ENCODE measurements at places on chromosomes 2 and 18.
A peak's percentile ranks its signal among the peaks of the same experiment; 100 is the strongest.

GRCh38 chr2:215528555-215528954, 92.7 kb upstream of the FN1 start:
- no peak for DNase-seq

GRCh38 chr2:218780851-218781690, 876 bp upstream of the CYP27A1 start:
- no peak for DNase-seq

DNA sequence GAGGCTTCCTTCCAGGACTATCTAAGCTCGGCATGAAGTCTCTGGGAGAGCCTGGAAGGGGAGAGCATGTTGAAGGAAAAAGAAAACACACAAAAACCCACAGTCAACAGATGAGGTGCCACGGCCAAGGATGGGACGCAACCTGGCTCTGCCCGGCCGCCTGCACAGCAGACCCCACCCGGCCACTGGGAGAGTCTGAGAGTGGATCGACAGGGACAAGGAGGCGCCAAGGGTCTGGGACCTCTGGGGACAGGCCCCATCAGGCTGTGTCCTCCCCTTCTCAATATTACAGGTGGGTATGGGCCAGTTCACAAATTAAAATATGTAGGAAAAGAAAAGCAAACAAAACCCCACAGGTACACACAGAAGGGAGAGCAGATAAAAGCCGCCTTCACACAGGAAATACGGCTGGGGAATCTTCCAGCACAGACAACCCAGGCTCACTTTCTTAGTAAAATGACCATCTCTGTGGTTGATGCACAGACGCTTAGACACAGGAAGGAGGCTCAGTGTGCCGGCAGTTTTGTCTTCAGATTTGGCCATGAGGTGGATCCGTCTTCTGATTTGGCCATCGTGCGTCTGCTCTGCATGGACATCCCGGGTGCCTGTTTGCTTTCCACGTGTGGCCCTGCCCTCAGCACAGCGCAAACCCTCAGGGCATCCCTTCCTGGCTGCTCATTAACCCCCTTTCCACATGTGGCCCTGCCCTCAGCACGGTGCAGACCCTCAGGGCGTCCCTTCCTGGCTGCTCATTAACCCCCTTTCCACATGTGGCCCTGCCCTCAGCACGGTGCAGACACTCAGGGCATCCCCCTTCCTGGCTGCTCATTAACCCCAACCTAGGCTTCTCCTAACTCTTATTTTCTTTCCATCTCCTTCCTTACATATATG, 138.4 kb downstream of the EIPR1 start:
- no peak for DNase-seq

GRCh38 chr18:9211955-9212354, 75.4 kb downstream of the ANKRD12 start:
- no peak for DNase-seq

- DNase-seq: no peak
Measured at GRCh38 chr18:55152801-55153200, 193.5 kb upstream of the CCDC68 start.

DNA sequence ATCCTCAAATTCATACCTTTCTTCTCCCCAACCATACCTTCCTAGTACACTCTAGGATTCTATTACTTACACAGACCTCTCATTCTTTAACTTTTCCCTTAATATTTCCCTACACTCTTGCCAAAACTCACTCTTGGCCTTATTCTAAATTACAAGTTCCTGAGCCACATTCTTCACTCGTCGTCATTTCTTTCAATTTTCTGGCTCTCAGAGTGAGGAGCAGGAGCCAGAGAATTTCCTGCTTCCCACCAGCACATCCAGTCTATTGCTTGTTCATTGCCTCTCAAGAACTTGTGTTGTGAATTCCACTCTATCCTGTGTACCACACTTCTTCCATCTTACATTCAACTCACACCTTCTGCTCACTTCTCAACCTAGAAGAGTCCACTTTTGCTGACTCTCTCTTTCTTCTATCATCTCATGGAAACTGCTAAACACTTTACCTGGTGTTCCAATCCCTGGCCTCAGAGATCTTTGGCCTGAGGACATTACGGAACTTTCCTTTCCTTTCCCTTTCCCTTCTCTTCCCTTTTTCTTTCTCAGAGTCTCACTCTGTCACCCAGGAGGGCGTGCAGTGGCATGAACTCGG, 171.6 kb downstream of the PLCL1 start:
- no peak for DNase-seq

- no peak for DNase-seq
Measured at GRCh38 chr2:74374509-74375205, 5.5 kb downstream of the DCTN1 start.

GRCh38 chr18:43192408-43192807, 76.9 kb upstream of the RIT2 start:
- DNase-seq: no peak

- no peak for DNase-seq
Measured at GRCh38 chr2:217222309-217222910, 362.5 kb upstream of the TNP1 start.

DNA sequence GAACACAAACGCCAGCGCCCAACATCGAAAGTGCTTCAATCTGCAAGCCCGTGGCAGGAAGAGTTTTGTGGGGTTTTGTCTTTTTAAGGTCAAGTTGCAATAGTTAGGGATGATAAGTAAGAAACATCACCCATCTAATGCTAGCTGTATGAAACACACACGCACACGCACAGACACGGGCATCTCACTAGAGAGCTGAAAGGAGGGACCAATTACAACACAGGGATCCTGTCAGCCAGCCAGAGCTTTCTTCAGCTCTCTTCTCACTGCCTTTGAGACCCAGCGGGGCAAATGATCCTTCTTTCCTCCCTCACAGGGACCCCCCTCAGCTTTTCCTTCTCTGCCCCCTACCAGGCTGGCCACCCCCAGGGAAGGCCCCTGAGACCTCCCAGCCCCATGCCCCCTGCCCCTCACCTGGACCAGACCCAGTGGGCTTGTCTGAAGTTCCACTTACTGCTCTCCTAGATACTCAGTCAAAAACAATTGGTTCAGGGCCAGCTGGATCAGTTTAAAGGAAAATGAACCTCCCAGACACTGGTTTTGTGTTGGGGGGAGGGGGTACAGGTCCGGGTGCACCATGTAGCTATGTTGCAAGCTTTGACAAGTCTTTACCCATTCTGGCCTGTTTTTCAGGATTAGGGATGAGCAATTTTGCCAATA, 17.9 kb downstream of the CYP26B1 start:
- no peak for DNase-seq

DNA sequence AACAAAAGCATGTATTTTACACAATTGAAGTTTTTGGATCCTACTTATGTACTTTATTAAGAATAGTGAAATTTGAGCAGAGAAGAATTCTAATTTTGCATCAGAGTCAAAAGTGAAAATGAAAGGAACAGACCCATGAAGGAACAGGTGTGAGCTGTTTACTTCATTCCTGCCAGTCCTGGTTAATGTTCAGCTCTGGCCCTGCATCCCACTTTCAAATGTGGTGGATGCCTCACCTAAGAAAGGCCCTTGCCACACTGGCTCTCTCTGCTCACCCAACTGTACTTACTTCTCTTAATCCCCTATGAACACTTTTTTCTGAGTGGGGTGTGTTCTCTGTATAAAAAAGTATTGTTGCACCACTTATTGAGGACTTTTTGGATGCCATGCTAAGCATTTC, 22.2 kb downstream of the FAM110C start:
- DNase-seq: no peak

- no peak for DNase-seq
Measured at GRCh38 chr2:144405321-144405720, 114.6 kb downstream of the ZEB2 start.

DNA sequence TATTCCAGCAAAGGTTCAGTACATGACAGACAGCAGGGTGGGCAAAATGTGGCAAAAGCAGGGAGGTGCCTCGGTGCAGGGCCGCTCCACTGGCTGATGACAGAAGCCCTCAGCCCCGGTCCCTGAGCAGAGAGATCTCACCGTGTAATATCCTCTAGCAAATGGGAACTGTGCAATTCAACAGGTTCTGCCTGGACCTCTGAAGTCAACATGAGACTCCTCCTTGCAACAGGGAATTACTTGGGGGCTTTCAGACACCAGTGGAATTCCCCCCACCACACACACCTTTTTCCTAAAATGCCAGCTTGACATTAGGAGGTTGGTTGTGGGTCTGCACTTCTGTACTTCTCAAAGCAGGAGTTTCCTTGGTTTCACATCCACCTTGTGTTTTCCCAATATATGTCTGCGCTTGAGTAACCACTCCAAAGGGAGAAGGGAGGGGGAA, 50.8 kb downstream of the SPRED2 start:
- DNase-seq: no peak

DNA sequence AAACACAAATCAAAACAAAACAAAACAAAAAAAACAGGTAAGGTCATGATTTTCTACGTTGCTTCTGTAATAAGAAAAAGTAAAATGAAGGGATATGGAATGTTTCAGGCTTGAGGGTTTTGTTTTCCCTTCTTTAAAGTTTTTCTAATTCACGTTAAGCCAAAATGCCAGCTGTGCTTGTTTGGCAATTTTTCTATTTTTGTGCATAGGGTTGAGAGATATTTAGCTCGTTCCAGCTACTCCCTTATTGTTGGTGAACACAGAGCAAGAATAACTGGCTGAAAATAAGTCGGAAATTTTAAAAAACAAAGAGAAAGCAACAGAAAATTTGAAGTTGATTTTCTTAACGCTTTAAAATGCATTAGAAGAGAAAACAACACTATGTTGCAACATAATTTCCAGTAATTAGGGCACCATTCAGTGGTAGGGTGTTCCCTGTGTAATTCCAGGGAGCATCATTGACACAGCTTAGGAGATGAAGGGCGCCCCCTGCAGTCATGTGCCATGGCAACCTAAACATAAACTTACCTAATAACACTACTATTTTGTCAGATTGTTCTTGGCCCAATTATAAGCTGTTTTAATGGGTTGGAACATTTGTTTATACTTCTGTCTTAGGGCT, 99.5 kb downstream of the DTNA start:
- DNase-seq: no peak

DNA sequence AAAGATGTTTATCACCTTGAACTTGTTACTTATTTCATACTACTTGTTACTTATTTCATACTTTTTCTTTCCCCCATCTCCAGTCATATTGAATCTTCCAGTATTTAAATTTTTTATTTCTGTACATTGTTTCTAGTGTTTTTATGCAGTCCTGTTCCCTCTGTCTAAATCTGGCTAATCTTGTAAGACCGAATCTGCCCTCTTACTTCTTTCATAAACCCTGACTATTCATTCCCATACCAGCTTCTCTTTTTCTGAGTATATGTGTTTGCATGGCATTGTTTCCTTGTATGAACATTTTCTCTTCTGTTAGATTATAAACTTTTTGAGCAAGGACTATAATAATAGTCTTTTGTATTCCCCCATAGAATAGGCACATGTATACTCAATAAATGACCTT, 131.7 kb downstream of the TAF4B start:
- no peak for DNase-seq

GRCh38 chr18:56423626-56424025, 214.8 kb downstream of the TXNL1 start:
- DNase-seq: no peak

DNA sequence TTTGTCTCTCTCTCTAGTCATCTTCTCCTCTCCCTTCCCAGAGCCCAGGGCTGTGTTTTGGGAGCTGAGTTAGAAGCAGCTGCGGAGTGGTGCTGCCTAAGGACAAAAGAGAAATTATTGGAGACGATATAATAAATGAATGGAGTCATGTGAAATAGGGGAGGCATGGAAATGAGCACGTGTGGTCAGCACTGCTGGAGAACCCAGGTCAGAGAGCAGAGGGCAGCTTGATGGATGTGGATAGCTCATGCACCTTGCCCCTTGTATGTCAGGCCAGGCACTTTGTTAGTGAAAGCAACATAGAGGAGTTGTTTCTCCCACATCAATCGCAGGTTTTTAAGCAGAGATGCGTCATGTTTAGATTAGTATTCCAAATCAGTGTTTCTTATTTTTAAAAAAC, 15.7 kb downstream of the TTR start:
- no peak for DNase-seq

DNA sequence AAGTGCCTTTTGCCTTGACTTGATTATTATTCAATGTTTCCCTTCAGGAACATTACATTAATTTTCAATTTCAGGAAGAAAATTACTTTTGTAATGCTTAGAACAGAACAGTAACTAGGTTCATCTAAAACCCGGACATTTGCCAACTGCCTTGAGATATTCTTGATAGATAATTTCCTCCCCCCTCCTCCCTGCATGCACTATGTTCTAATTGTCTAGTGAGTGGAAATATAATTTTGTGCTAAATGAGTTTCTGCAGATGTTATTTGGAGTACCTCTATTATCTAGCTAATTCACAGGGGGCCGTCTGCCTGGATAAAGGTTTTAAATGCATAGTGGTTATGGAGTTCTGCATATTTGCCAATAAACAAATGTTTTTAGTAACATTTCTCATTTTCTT, 200.3 kb upstream of the SLC39A10 start:
- no peak for DNase-seq

DNA sequence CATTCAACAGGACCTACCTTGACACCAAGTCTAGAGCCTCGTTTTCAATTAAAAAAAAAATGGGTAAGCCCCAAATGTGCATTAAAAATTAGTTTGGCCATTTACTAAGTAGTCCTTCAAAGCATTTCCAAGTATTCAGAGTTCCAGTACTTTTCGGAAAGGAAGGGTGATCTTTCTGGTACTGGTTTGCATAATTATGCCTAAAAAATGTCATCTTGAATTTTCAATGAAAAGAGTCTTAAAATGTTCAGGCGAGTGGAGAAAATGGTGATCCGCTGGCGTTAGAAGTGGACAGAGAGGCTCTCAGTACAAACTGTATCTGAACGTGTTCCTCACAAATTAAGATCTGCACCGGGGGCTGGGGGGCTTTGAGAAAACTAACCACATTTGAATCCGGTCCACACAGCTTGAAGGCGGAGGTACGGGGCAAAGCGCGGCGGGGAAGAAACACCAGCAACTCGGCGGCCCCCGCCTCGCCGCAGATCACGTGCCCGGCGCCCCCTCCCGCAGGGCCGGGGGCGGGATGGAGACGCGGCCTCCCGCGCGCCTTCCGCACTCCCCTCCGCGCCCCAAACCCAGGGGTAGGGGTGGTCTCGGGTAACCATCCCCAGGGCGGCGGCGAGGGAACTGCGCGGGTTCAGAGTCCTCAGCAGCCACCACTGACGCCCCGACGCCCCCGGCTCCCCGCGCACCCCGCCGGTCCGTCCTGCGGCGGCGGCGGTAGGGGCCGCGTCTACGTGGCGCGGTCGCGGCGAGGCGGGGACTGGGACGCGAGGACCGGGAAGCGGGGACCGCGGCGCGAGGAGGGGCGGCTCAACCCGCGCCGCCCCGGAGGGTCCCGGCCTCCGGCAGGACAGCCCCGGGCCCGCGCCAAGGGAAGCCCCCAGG, 564 bp downstream of the LPIN2 start:
- DNase-seq: peak; percentile 48

- no peak for DNase-seq
Measured at GRCh38 chr2:21175895-21176646, 52.3 kb downstream of the TDRD15 start.

- no peak for DNase-seq
Measured at GRCh38 chr18:76454418-76454817, 40.6 kb downstream of the ZNF516 start.

All from T-helper 17 cell (primary cell).